ENCODE measurements at places on chromosomes 11 and 22.

GRCh38 chr22:21447694-21448402 lies 19.3 kb upstream of the TMEM191C start:
- no peak for DNase-seq

GRCh38 chr11:133500435-133500834 lies 31.9 kb downstream of the OPCML start:
- no peak for DNase-seq

DNA sequence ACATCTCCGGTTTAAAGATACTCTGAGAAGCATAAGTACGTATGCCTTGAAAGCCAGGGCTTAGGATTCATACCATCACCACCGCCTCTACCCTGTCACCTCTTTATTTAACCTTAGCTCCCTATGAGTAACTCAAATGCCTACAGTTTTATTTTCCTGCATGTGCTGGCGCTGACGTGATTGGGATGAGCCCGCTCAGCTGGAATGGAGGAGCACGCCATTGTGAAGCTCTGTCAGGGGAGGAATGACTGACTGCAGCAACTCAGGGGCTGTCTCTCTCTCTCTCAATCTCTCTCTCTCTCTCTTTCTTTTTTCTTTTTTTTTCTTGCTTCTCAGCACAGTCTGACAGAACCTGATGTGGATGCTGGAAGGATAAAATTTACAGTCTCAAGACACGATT lies 12.4 kb downstream of the CAVIN3 start:
- no peak for DNase-seq

- peak; percentile 83 for DNase-seq
Measured at GRCh38 chr11:66868726-66869566, 12.1 kb downstream of the LRFN4 start.

- DNase-seq = no peak
Measured at GRCh38 chr11:46920755-46921154, 2.4 kb upstream of the LRP4 start.

DNA sequence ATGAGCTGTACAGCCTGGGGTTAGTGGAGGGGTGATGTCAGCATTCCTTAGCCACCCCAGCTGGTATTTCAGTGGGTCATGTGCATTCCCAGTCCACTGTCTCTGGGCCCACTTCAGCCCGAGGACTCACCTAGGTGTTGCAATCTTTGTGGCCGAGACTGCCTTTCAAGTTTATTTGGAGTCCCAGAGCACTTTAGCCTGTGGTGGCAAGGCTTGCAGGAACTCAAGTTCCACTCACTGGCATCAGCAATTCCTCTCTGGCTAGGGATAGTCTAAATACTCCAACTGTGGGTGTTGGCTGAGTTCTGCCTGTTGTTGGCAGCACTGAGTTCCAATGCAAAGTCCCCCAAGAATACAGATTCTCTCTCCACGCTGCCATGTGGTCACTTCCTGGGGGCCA lies 191.6 kb upstream of the PGR start:
- no peak for DNase-seq

DNA sequence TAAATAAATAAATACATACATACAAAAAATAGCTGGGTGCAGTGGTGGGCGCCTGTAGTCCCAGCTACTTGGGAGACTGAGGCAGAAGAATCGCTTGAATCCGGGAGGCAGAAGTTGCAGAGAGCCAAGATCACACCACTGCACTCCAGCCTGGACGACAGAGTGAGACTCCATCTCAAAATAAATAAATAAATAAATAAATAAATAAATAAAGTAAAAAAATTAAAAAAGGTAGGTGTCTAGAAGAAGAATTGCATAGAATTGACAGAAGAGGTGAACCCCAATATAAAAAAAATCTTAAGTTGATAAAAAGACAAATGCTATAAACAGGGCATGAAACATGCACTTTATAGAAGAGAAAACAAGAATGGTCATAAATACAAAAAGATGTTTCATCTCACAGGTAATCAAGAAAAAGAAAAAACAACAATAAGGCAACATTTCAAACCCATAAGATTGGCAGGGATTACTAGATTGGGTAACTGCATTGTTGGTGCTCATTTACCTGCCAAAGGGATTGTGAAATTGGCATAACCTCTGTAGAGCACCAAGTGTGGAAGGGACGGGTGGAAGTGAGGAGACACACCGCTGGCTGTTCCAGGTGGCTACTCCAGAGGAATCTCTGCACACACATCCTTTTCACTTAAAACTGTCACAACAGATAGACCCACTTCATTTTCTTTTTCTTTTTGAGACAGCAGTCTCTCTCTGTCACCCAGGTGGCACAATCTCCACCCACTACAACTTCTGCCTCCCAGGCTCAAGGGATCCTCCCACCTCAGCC lies 44.7 kb downstream of the NF2 start:
- no peak for DNase-seq

DNA sequence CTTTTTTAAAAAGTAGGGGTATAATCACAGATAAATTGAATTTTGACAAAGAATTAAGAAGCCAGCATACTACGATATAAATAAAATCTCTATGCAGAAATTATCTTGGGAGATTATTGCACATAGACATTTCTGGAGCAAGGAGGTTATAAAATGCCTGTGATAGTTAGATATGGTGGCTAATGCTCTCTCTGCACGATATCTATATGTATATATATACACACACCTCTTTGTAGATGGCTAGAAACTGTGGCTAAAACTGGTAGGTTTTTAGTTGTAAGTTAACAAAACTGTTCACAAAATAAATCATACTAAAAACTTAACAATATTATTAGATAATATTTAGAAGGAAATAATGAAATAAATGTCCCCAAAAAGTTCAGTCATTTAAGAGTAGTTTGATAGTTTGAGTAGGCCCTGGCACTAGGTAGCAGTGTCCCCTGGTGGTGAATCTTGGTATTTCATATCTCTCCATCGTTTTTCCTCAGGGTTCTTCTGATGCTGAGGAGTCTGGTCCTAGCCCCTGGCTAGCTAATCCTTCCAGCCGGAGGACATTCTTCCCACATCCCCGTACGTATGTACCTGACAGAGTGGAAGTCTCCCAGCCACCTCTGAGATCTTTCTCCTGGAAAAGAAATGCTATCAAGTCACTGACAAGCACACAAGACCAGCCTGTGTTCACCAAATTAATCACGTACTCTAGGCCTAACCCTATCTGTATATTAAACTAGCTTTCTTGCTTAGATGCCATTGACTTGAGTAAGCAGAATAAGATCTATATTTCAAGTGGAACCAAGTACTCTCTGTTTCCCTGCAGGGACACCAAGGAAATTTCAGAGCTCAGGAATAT lies 32.2 kb downstream of the ART5 start:
- peak; percentile 45 for DNase-seq

- DNase-seq = no peak
Measured at GRCh38 chr11:61985869-61986268, 18.4 kb upstream of the FTH1 start.

DNA sequence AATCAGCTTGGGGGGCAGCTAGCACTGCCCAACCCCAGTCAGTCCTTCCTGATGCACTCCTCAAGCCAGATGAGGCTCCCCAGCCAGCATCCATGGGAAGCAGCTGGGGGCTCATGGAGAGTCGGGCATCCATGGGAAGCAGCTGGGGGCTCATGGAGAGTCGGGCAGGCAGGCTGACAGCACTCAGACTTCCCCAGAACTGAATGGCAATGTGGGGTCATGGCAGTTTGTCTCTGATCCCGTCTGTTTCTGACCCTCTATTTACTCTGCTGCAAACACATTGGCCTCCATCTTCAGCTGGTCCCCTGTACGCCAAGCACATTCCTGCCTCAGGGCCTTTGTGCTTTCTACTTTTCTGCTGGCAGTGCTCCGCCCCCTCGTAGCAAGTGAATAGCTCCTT lies 314.8 kb downstream of the NTM start:
- DNase-seq = no peak

- no peak for DNase-seq
Measured at GRCh38 chr11:125330462-125331325, 165.4 kb downstream of the FEZ1 start.

DNA sequence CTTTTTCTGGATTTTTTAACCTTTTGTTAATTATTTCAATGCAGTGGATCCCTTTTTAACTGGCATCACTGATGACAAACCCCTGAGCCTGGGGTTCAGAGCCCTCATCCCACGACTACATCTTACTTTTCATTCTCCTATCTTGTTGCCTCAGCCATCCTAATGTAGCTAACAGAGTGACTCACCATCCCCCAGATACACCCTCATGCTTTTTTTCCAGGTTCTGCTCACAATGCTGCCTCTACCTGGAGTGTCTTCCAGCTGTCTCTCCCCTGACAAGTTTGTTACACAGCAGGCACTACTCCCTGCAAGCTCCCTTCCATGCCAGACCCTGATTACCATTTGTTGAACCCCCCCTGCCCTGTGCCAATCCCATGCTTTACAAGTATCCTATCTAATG lies 135.4 kb downstream of the NCAM1 start:
- no peak for DNase-seq

GRCh38 chr11:115214644-115215234 lies 289.5 kb downstream of the CADM1 start:
- no peak for DNase-seq

DNA sequence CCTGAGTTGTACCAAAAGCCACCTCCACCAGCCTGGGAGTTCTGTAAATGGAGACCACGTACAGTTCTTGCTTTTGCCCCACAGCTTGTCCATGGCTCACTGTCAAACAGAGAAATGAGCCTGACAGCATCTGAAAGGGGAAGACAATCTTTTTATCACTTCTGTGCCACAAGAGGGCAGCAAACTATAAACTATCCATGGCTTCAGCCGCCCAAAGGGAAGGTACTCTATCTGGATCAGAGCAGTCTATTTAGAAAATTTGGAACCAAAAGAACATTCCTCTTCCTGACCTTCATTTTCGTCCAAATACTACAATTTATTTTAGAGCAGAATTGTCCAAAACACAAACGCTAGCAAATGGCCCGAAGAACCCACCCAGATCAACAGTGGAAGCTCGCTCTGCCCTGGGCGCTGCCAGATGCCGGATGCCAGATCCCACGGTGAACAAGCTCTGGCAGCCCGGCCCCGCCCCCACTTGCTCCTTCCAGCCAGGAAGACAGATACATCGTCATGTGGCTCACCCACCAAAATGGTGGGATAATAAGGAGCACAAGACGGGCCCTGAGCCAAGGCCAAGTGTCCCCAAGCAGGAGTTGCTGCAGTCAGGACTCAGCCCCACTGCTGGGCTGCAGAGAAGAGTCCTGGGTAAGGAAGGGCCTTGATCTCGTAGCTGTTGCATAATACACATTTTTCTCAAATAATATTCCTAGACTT lies 23.9 kb upstream of the SCGB1A1 start:
- peak; percentile 81 for DNase-seq

GRCh38 chr11:22163394-22163797 lies 29.5 kb upstream of the ANO5 start:
- DNase-seq = no peak

GRCh38 chr11:47552056-47552565 lies 821 bp downstream of the CELF1 start:
- DNase-seq = peak; percentile 36

DNA sequence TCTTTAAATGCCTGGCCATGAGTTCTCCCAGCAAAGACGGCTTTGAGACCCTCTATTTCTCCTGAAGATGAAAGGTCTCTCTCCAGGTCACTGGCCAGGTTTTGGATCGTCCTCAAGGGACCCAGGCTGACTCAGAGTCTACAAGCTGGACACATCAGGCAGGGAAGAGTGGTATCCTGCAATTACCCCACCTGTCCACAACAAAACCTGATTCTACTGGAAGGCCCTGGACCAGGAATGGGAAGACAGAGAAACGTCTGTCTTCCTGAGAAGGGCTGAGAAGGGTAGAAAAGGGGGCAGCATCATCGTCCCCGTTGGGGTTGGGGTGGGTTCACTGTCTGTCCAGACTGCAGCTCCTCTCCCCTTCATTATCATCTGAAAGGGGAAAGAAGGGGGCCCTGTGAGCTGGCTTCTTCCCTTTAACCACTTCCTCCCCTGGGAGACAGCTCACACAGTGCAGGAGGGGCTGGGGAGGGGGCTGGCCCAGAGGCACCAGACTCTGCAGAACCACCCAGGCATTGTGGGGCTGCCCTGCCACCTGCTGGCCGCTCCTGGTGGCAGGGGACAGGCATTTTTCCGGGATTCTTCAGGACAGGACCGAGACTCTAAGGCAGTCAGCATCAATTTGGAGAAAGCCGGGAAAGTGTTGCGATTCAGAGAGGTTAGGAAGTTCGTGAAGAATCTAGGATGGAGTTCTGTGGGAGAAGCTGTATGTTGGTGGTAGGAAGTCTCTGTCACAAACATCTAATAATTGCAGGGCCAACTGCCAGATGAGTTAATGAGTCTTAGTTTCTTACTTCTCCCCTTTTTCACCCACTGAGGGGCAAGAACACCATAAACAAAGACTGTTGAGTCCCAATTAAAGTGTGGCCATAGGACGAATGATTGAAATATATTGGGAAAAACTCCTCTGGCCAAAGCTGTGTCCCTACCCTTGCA lies 57.6 kb downstream of the SYN3 start:
- DNase-seq = peak; percentile 36

DNA sequence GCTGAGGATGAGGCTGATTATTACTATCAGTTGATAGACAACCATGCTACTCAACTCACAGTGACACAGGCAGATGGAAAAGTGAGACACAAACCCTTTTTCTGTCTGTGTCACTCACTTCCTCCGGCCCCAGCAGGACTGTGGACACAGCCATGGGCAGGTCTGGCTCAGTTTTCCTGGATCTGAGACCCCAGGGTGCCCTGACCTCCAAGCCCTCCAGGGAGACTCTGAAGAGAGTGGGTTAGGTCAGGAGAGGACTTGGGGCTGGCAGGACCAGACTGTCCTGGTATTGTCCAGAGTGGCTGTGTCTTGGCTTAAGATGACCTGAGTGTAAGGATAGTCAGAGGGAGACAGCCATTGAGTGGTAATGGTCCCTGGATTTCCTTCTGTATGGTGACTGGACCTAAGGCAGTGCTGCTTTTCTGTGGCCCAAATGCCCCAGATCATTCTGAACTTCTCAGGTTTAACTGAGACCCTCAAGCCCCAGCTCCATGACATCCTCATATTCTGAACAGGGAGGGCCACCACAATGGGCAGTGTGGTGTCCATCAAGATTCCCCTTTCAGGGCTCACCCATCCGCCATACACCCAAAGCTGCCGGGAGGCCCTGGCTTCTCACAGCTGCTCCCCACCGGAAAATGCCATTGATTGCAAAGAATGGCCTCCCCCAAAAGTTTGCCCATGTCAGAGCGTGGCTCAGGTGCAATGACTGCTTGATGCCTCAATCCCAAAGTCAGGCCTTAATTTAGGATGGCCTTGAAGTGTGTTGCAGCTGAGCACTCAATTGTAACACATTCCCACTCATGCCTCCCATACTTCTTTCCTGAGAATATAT lies 36.2 kb upstream of the PRAME start:
- no peak for DNase-seq

DNA sequence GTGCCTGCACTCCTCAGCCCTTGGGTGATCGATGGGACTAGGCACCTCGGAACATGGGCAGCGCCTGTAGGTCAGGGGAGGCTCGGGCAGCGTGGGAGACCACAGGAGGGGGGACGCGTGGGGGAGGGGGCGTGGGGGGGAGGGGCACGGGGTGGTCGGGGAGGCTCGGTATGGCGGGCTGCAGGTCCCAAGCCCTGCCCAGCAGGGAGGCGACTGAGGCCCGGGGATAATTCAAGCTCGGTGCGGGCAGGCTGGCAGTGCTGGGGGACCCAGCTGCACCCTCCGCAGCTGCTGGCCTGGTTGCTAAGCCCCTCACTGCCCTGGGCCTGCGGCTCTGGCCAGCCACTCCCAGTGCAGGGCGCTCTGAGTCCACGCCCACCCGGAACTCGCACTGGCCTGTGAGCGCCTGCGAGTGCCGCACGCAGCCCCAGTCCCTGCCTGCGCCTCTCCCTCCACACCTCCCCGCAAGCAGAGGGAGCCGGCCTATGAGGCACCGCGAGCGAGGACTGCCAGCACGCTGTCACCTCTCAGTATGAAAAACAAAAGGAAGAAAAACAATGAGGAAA lies 1698.3 kb upstream of the RAG2 start:
- no peak for DNase-seq

Measured in activated CD4-positive, alpha-beta T cell treated with anti-CD3 and anti-CD28 coated beads, Interleukin-10, Interleukin-2, amounts not matched to agents 100 ng/mL and 50 ng/mL, durations not matched to agents 16 hours and 8 hours (primary cell).